ENCODE measurements at places on chromosomes 11 and 22.
A peak's percentile ranks its signal among the peaks of the same experiment; 100 is the strongest.

- no peak for DNase-seq
These were observed 9.7 kb upstream of the CENATAC start for GRCh38 chr11:118988280-118988679.

DNA sequence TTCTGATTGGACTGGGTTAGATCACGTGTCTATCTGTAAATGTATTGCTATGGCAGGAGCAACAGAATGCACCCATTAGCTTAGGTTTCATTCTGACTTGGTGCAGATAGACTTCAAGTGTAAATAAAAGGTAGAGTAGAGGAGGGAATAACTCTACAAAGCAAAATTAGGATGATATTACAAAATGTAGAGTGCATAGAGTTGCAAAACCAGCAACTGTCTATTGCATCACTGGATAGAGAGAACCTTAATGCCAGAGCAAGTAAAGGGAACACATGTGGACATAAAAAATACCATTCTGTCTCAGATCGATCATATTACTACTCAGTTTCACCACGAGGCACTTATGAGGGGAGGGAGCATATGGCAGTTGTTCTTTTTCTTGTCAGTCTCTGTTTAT lies 22.0 kb upstream of the CAT start:
- DNase-seq: peak; percentile 62

- no peak for DNase-seq
These were observed 67.1 kb downstream of the GGTLC2 start for GRCh38 chr22:22711532-22711913.

- DNase-seq: no peak
These were observed 412.3 kb upstream of the SYN3 start for GRCh38 chr22:33470456-33470855.

DNA sequence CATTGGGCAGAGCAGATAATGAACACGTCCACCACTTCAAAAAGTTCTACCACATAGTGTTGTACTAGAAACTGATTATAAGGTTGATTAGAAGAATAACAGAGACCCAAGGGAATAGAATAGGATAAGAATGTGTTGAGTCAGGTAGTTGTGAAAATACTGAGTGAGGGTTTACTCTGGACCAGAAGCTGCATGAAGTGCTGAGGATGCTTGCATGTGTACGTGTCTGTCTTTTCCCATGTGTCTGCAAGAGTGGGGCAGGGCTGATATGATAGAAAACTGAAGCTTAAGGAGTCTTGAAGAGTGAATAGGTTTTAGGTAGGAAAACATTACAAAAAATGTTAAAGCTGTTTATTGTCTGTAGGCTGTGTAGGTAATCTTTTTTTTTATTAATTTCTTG lies 20.6 kb downstream of the TRPC6 start:
- no peak for DNase-seq

DNA sequence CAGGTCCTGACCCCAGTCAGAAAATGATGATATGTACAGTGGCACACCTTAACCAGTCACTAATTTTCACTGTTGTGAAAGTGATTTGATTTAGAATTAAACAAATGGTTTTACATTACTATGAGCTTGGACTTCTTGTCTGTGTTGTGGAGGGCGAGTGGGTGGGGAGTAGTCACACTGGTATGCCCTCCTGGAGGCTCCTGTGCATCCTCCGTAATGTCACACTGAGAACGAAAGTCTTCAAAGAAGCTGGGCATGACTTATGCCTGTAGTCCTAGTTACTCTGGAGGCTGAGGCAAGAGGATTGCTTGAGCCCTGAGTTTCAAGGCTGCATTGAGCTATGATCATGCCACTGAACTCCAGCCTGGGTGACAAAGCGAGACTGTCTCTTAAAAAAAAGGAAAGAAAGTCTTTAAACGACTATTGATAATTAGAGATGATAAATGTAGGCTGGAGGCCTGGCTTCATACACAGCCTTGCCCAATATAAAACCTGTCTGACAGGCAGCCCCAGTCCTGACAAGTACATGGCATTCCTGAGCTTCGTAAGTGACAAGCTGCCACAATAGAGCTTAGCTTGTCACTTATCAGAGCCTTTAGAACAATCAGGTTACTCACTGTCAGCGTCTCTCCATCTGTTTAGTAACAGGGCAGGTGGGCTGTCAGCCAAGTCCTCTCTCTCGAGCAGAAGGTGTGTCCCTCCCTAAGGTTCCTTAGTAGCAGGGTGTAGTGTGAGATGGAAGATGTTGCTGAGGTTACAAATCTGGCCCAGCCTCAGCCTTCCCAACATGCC lies 5.0 kb upstream of the LIMK2 start:
- DNase-seq: no peak

DNA sequence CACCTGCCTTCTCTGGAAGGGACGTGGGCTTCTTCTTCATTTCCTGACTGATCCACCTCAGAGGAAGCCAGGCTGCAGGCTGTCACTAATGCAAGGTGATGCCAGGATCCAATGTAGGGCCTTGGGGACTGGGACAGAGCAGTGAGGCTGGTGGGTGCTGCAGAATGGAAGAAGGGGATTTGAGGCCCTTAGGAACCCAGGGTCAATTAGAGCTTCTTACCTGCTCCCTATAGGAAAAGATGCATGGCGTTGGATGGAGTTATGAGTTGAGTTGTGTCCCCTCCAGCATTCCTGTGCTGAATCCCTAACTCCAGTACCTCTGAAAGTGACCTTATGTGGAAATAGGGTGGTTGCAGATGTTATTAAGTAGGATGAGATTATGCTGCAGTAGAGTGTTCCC lies 190.4 kb downstream of the MIAT start:
- DNase-seq: no peak

GRCh38 chr11:60274416-60274815 lies 6.0 kb upstream of the MS4A4A start:
- peak; percentile 70 for DNase-seq

- DNase-seq: no peak
These were observed 24.9 kb upstream of the NNMT start for GRCh38 chr11:114271316-114271715.

GRCh38 chr22:37677493-37677974 lies 2.1 kb downstream of the LGALS1 start:
- no peak for DNase-seq

GRCh38 chr11:3108183-3108721 lies 51.0 kb upstream of the CARS1 start:
- no peak for DNase-seq

DNA sequence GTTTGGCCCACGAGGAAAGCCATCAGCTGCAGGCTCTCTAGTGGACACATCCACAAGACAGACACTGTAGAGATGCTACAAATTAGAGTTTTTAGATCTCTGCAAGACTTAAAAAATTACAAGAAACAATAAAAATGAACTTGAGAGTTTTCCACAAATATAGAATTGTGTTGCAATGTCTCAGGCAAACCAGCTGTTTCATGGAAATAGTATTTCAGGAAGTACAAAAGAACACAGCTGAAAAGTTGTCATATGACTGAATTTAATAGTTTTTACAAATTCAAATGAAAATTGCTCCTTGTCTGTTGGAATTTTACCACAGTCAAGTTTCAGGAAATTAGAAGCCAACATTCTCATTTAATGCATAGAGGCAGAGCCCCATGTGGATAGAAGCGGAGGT lies 184.5 kb upstream of the PITPNB start:
- peak; percentile 24 for DNase-seq

DNA sequence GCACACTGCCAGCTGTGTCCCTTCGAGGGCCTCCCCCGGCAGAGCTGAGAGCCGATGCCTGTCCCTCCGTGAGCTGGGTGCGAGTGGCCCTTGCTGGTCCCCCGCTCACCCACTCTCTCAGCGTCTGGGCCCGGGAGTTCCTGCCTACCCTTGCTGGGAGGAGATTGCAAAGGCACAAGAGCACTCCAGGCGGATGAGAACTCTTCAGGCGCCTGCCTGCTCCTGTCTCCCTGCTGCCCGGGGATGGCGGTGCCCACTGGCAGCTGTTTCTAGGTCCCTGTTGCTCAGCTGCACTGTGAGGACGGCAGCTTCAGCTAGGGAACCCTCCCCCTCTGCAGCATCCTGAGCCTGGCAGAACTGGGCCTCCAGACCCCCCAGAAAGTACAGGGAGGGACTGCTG lies 61.1 kb downstream of the FLRT1 start:
- DNase-seq: no peak

GRCh38 chr11:73139476-73140198 lies 2.5 kb downstream of the FCHSD2 start:
- DNase-seq: peak; percentile 47

DNA sequence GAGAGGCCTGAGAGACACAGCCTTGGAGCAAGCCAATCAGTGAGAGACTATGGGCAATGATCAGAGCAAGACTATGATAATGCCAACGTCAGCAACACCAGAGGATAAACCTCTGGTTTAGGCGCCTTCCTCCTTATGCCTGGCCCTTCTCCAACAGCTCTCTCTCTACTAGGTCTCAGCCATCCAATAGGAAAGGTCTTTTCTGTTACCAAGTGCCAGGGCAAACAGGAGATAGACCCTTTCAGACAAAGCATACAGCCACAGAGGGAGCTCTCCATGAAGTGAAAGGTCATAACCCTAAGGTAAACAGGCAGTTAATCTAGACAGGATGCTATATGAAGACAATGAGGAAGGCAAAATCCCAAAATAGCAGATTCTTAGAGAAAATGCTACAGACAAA lies 9.5 kb downstream of the STK33 start:
- no peak for DNase-seq

DNA sequence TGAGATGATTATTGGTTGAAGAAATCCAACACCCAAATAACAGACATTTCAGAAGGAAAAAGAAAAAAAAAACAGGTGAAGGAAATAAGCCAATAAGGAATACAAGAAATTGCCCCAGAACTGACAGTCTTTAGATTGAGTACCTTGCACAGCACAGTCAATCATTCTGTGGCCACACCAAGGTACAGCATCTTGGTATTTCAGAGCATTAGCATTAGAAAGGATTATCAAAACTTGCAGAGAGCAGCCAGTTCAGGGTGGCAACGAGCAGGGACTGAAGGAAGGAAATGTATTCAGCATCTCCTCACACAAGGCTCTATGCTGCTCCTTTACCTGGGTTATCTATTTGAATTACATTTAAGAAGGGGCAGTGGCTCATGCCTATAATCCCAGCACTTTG lies 2.1 kb downstream of the ADA2 start:
- DNase-seq: no peak

GRCh38 chr22:31621507-31622124 lies 40.4 kb downstream of the PISD start:
- DNase-seq: no peak

- DNase-seq: peak; percentile 49
These were observed at the start of gene PHLDB1 for GRCh38 chr11:118607401-118608359. TSS of gene PHLDB1 (plus strand) at chr11:118607615. CDS start at chr11:118613837, 6,222 bp downstream.

GRCh38 chr11:119470317-119471291 lies 47.6 kb upstream of the THY1 start:
- DNase-seq: no peak

DNA sequence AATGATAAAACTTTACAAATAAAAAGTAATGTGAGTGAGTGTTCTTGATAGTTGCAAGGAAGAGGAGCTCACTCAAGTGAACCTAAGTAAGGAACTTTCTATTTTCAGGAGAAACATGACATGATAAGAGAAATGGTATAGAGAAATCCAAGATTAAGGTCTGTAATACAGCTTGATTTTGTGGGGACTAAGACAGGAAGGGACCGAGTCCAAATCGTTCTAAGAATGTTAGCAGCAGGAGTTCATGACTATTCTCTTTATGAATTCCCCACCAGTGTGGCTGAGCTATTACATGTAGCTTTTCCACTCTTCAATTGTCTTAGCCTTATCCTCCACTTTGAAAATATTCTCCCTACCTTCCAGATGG lies 698.6 kb upstream of the ARHGAP42 start:
- no peak for DNase-seq

- no peak for DNase-seq
These were observed 230.2 kb downstream of the DYNC2H1 start for GRCh38 chr11:103339485-103339857.

DNA sequence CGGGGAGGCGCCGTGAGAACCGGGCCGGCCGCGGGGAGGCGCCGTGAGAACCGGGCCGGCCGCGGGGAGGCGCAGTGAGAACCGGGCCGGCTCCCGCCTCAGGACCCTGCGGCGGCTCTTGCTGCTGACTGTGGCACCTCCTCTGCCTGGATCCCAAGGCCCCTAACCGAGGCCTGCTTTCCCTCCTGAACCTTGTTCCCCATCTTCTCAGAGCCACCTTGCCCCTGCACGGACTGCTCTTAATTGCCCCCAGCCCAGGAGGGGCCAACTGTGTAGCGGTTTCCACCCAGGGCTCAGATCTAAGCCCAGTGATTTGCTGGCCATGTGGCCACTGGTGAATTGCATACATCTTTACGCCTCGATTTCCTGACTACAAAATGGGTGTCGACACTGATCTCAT lies 112.2 kb upstream of the B3GAT1 start:
- DNase-seq: no peak

GRCh38 chr11:56819916-56820315 lies 71.4 kb upstream of the OR9G4 start:
- DNase-seq: no peak

- DNase-seq: peak; percentile 41
These were observed 61.7 kb downstream of the PARVB start for GRCh38 chr22:44085743-44086270.

DNA sequence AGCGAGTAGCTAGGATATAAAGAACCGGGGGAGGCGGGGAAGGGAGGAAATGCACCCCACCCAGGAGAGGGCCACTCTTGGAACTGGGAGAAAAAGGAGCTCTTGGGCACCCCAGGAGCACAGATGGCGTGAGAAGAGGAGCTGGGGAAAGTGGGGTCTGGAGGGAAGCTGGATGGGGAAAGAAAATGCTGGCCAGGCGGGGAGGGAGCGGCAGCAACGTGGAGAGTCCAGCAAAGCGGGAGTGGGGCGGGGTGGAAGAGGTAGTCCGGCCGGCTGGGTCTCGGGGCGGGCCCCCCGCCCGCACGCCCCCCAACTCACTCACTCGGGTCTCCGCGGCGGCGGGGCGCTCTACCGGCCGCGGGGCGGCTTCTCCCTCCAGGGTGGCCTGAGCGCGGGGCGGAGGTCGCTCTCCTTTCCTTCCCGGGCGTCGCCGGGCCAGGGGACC lies 522 bp downstream of the TOB2 start:
- peak; percentile 22 for DNase-seq

DNA sequence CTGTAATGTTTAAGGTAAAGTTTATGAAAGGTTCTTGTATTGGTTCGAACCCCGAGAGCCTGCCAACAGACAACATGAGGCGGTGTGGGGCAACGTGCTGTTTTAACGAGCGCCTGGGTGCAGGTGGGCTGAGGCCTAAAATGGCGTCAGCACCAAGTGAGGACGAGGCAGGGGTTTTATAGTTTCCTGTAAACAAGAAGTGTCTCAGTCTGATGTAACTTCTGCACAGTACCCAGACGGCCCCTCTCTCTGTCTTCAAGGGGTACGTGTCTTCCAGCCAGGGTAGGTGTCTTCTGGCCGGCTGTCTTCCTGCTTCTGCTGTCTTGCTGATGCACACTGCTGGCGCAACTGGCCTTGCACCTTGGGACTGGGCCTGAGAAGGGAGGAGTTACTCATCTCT lies 2.7 kb downstream of the PPFIBP2 start:
- DNase-seq: no peak
